ENCODE measurements at places on chromosomes 7 and 10.

GRCh38 chr7:27117887-27118491, 12.6 kb downstream of the HOXA4 start:
- DNase-seq = peak; percentile 88

GRCh38 chr10:29973921-29974320, 85.5 kb downstream of the JCAD start:
- no peak for DNase-seq

- DNase-seq = no peak
These were observed 48.5 kb downstream of the ZNF467 start for GRCh38 chr7:149724661-149725425.

DNA sequence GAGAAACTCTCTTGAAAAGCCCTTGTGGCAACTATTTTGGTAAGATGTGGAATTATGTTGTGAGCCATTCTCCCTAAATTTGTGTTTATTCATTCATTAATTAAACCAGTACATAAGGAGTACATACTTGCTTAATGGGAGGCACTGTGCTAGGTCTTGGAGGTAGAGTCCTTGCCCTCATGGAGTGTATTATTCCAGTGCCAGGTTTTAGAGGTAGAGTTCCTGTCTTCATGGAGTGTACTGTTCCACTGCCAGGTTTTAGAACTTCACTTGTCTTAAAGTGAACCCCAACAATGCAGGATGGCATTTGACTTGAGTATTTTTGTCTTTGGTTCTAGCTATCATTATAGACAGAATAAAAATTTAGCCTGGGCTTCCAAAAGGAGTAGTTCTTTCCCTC, 8.8 kb downstream of the MXI1 start:
- DNase-seq = no peak

DNA sequence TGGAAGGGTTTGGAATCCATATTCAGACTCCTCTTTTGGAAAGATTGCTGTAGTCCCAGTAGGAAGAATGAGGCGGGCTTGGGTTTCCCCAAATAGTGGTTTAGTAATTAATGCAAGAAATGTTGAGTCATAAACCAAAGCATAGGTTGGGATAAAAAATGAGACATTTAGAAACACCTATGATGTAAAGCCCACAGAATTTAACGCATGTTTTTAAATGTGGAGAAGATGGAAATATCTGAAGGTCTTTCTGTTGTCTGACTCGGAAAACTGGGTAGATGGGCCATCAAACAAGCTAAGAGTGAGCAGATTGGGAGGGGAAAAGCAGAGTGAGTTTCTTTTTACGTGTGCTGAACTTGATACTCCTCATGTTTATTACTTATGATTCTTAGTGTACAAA, 62.2 kb downstream of the LANCL2 start:
- no peak for DNase-seq

- DNase-seq = no peak
These were observed 171.8 kb upstream of the AHR start for GRCh38 chr7:17126413-17127268.

DNA sequence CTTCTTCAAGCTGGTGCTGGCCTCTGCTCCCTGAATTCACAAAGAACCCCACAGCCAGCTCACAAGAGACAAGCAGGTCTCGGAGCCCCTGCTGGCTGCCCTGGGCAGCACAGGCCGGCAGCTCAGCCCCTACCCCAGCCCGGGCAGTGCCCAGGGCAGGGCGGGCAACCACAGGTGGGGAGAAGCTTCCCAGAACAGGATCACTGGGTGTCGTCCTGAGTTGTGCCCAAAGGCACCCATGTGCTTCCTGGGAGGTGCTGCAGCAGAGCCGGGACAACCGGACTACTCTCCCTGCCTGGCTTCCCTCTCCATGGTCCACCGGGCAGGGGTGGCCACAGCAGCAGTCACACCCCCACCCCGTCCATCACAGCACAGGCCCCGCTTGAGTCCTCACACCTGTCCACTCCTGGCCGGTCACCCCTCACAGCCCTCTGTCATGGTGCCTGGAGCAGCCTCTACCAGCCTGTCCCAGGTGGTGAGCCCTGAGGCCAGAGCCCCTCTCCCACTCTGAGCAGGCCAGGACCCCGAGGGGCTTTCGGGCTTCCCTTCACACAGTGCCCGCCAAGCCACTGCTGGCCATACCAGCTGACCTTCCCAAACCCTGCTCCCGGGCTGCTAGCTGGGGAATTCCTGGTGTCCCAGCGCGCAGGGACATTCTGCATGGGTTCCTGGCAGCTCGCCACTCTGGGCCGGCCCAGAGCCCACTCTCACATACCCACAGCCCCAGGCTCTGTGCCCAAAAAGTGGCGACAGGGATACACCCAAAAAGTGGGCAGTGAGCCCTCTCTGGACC, 3.1 kb downstream of the RASGEF1A start:
- no peak for DNase-seq

GRCh38 chr10:53387562-53387961, 615.0 kb upstream of the MBL2 start:
- no peak for DNase-seq

DNA sequence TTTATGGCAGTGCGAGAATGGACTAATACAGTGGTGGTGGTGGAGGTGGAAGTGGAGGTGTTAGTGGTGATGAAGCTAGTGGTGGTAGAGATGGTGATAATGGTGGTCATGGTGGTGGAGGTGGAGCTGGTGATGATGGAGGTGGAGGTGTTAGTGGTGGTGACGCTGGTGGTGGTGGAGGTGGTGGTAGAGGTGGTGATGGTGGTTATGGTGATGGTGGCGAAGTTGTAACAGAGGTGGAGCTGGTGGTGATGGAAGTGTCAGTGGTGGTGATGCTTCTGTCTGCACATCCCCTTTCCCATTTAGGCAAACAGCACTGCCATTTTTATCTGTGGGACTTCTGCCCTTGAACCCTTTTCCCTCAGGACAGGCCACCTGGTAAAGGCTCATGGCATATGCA, 7.4 kb upstream of the PTPRN2 start:
- no peak for DNase-seq

GRCh38 chr10:88027570-88027969, 164.1 kb downstream of the PTEN start:
- DNase-seq = no peak

GRCh38 chr7:88311675-88312036, 5.0 kb upstream of the STEAP4 start:
- DNase-seq = no peak

DNA sequence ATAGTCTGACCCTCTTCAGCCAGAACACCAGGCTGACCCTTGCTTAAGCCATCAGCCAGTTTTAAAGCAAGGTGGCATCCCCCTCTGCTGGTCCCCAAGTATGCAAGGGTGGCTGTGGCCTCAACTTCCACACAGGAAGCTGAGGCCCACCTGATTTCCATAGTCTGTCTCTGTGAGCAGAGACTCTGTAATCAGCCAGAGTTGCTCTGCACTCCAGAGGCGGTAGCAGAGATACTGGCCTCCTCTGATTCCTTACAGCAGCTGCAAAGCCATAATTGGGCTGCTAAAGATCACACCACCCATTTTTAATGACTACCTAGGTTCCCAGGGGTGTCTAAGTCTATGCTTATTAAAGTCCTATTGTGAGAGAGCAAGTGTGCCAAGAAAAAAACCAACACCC, 1.8 kb downstream of the PDAP1 start:
- DNase-seq = no peak

GRCh38 chr10:73576178-73576889, 14.8 kb downstream of the USP54 start:
- DNase-seq = peak; percentile 94

- DNase-seq = no peak
These were observed 13.8 kb upstream of the INPP5A start for GRCh38 chr10:132523561-132524442.

GRCh38 chr10:7666253-7667023, at the start of gene ITIH5:
Gene ITIH5 (minus strand): TSS chr10:7666966. CDS start chr10:7666892, 74 bp downstream.
- peak; percentile 35 for DNase-seq

- DNase-seq = no peak
These were observed 42.0 kb downstream of the ZNF467 start for GRCh38 chr7:149731207-149731955.

Data from lung (tissue), 17 donors.